Urothelium cell line (cell line): ENCODE measurements at places on chromosomes 1 and 21.

- no peak for DNase-seq
Observed at GRCh38 chr1:234724516-234725176, 114.7 kb upstream of the IRF2BP2 start.

DNA sequence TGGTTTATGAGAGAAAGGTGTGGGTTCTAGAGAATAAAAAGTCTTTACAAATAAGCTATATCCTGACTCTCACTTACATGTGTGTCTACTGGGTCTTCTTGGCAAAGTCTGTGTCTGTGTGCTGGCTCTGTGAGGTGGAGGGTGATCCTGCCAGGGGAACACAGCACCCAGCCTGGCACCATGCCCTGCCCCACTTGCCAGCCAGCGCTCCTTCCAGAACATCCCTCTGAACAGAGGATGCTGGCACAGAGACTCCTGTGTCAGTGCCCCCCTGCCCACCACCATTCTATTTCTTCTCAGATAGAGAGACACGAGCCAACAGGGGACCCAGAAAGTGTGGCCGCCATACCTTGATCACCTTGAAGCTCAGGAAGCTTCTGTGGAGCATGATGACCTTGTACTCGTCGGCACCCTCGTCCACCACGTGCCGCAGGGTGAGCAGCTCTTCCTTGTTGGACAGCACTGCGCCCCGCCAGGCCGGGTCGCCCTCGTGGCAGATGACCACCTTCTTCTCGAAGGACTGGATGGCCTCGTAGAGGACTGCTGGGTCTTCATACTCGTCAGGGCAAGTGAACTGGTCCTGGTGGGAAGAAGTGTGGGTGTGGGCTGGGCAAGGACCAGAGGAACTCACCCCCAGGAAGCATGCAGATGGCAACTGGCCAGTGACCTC lies 49.7 kb downstream of the NTPCR start:
- DNase-seq = no peak

DNA sequence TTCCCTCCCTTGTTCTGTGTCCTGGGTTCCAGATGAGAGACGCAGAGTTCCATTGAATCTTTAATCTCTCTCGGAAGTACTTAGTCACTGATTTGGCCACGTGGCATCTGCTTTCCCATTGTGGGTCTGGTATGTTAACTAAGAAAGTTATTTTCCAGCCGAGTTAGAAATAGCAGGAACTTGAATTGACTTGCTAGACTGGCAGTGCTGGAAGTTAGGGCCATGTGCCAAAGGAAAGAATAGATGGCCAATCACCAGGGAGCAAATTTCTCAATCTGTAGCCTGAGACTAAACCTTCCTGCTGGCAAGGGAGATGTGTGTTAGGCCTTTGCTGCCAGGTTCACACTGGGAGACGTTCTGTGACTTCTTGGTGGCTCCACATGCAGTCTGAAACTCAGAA lies 24.2 kb upstream of the SLFNL1 start:
- DNase-seq = no peak

- DNase-seq = no peak
Observed at GRCh38 chr1:243964915-243965314, 86.2 kb upstream of the ZBTB18 start.

- DNase-seq = peak; percentile 25
Observed at GRCh38 chr1:63721531-63722189, 52.2 kb upstream of the ROR1 start.
